ENCODE measurements at places on chromosomes 1 and 21.

- no peak for DNase-seq
Measured at GRCh38 chr1:151867765-151868411, 14.4 kb upstream of the THEM5 start.

DNA sequence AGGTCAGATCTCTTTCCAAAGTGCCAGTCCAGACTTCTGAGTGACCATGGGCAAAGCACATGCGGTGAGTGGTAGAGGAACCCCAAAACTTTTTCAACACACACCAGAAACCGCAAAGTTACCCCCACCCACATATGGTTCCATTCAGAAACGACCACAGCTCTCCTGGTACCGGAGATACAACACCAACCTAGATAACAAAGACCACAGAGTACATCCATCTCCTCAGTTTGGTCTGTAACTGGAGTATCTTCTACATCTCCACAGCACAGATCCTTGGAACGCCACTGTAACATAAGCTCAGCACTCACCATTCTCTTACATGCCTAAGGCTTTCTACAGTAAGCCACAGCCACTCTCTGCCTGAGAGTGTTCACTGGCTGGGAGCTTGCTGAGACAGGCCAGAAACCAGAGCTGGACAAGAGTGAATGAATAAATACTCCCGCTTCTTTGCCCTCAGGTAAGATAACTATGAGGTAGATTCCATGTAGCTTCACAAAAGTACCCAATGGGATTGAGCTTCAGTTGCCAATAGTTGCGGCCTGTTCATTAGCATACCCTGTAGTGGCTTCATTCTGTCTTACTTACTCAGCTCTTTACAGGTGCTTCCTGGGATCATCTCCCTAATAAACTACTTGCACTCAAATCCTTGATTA, 81.8 kb downstream of the SMYD3 start:
- no peak for DNase-seq

DNA sequence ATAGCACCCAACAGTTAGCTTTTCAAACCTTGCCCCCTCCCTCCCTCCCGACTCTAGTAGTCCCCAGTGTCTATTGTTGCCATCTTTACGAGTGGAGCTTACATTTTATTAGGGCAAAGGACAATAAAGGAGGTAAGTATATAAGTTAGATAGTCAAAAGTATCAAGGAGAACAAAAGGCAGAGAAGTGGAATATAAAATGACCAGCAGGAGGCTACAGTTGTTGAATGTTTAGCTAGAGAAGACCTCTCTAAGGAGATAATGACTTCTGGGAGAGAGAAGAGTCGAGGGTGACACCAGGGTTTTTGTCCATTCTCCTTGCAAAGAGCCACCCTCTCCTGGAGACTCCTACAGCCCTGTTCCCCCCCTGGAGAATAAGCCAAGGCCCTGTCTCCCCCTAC, 48.7 kb downstream of the SYT6 start:
- DNase-seq: no peak

DNA sequence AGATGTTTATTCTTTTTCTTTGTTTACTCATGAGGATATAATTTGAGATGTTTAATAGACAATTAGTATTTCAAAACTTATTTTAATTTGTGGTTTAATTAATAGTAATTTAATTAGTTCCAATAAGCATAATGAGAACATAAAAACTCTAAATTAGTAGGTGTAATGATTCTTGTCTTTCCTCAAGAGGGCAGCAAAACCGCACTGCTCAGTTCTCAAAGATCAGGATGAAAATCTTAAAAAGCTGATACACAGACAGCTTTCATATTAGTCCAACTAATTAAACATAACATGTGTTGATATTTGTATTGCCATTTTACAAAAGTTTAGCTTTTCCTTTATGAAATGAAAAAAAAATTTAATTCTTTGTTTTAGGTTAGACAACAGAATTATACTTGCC, 106.7 kb upstream of the C21orf91 start:
- DNase-seq: no peak

GRCh38 chr1:162631546-162632191, 595 bp upstream of the DDR2 start:
- DNase-seq: no peak

- no peak for DNase-seq
Measured at GRCh38 chr1:41927118-41927517, 8.4 kb upstream of the HIVEP3 start.

DNA sequence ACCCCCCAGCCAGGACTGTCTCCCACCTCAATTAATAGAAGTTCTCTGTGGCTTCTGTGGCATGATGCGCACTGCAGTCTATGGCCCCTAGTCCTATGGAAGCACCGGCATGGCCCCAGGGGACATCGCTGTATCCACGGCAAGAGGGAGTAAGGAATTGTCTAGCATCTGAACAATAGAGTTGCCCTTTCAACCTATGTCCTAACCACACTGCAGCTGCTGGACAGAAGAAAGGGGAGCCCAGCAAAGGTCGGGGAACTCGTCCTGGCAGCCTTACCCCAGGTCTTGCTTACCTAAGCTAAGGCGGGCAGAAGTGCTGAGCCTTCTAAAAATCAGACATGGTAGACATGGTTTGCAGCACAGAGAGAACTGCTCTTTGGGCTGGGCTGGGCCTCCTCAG, 103.3 kb upstream of the EDN2 start:
- DNase-seq: no peak

Data from T-helper 9 cell (primary cell).